ENCODE measurements at places on chromosomes 13 and 19. TPM values are rescaled to one million over a fixed set of nuclear protein-coding genes. Genes with fewer than 3 reads are reported as not detected.

ZNF865 gene
- total RNA-seq = 2.0 TPM

PLEKHA4 gene
- 1.2 TPM for total RNA-seq

ZNF577 gene
- 13.0 TPM for total RNA-seq

RBM42 gene
- total RNA-seq = 79.6 TPM

CERS1 gene
- total RNA-seq = not detected

RDH8 gene
- total RNA-seq = not detected

KLK8 gene
- 0.39 TPM for total RNA-seq

TMPRSS9 gene
- not detected for total RNA-seq

DNAAF3 gene
- not detected for total RNA-seq

MISP gene
- total RNA-seq = 11.0 TPM

NPAS1 gene
- total RNA-seq = 0.11 TPM

GIPR gene
- total RNA-seq = 3.9 TPM

VPS36 gene
- 30.9 TPM for total RNA-seq

GARIN5A gene
- 1.2 TPM for total RNA-seq

CLEC17A gene
- not detected for total RNA-seq

FGF22 gene
- 0.39 TPM for total RNA-seq

CCNE1 gene
- total RNA-seq = 13.7 TPM

UPK1A gene
- total RNA-seq = 0.39 TPM

C1QTNF9B gene
- not detected for total RNA-seq
